ENCODE measurements at places on chromosomes 1 and 21.

DNA sequence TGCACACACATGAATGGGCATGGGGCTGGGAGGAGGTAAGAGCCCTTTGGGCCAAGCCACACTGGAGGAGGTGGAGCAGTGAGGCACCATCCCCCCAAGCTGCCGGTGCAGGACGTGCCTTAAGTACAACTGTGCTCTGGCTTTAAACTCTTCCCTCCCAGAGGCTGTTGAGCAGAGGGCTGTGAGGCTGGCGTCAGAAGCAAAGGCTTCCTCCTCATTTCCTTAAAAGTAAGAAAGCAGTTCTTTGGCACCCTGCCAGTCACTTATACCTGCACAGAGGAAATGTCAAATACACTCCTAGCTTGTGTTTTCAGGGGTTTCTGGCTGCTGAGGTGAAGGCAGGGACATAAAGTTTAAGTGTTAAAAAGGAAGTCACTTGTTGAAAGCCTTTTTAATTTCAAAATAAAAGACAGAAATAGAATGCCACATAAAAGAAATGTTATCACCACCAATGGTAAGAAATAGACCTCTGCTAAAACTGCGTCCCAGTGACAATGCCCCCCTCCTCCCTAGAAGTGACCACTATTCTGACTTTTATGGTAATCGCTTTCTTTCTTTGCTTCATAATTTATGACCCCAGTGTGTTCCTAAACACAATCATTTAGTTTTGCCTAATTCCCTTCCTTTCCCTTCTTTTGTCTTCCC, 33.0 kb downstream of the LAMC2 start:
- DNase-seq, result no peak

DNA sequence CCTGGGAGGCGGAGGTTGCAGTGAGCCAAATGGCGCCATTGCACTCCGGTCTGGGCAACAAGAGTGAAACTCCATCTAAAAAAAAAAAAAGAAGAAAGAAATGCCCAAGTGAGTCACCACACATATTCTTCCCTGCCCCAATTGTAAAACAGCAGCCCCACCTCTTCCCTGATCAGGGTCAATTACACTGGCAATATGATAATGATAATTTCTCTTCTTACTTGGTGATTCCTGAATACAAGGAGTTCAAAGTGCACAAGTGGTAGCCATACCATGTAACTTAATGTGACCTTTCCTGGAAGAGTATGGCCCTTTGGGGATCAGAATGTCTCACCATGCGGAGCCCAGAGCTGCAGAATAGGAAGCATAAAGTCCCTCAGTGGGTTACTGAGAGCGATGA, 11.8 kb upstream of the CGN start:
- no peak for DNase-seq

- DNase-seq, result no peak
Observed at GRCh38 chr1:9874412-9874811, 35.7 kb downstream of the CTNNBIP1 start.

DNA sequence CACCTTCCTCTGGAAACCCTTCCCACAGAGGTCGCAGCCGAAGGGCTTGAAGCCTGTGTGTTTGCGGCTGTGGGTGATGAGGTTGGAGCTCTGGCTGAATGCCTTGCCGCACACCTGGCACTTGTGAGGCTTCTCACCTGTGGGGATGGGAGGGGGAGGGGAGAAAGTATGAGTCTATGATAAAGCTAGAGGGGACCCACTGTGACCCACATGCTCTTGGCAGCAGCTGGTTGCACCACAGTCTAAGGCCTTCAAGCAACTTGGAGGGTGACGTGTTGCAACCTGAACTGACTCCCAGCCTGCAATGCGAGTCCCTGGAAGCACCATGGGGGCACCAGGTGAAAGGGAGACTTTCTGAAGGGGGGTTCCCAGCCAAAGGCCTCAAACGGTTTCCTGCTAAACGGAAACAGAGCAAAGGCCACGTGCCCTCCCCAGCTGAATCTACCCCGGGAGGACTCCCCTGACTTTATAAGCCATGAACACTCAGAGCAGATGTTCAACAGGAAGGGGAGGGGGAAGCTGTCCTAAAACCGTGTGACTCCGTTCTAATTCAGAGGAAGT, 10.6 kb downstream of the GFI1 start:
- no peak for DNase-seq

- DNase-seq, result no peak
Observed at GRCh38 chr1:183206538-183207122, 20.6 kb downstream of the LAMC2 start.

DNA sequence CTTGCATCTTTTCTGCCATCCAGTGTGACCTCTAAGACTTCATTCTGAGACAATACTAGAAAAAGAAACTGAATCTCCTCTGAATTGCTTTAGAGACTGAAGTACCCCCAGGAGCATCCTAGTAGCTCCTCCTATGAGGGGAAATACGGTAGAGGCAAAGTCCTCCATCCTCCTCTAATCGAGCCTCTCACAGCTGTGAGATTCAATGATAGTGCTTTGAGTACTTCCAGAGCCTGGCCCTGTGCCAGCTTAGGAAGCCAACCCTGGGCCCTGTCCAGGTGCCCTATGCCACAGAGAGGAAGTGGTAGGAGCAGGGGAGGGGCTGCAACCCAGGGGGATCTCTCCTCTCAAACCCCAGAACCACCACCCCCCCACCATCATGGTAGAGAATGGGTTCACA, 10.7 kb downstream of the RORC start:
- no peak for DNase-seq

GRCh38 chr1:109849655-109850054, 61.0 kb upstream of the CSF1 start:
- no peak for DNase-seq

- DNase-seq, result no peak
Observed at GRCh38 chr1:201401700-201402099, 2.6 kb upstream of the LAD1 start.

DNA sequence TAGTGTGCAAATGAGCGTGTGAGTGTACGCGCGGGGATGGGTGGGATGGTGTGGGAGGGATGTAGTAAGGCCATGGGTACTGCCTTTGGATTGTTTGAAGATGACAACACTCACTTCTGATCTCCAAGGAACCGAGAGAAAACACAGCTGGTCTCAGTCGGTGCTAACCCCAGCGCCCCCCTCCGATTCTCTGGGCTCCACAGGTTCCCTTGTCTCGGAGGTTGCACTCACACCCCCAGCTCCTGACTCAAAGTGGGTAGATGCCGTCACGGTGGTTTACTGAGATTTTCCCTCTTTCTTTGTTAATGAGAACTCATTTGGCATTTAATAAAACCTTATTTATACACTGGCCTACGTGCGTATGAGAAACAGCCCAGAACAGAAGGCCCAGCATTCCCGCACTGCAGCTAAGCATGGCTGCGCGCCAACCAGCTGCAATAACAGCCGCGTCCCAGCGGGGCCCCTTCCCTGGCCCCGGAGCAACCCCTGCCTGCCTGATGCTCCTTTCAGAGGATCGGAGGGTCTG, 25.8 kb downstream of the ABCA4 start:
- peak; percentile 86 for DNase-seq

- no peak for DNase-seq
Observed at GRCh38 chr21:16752475-16752857, 760.4 kb upstream of the CXADR start.

- DNase-seq, result no peak
Observed at GRCh38 chr1:247721222-247721621, 4.8 kb upstream of the OR6F1 start.

- peak; percentile 15 for DNase-seq
Observed at GRCh38 chr1:209241487-209241886, 342.0 kb upstream of the CAMK1G start.

DNA sequence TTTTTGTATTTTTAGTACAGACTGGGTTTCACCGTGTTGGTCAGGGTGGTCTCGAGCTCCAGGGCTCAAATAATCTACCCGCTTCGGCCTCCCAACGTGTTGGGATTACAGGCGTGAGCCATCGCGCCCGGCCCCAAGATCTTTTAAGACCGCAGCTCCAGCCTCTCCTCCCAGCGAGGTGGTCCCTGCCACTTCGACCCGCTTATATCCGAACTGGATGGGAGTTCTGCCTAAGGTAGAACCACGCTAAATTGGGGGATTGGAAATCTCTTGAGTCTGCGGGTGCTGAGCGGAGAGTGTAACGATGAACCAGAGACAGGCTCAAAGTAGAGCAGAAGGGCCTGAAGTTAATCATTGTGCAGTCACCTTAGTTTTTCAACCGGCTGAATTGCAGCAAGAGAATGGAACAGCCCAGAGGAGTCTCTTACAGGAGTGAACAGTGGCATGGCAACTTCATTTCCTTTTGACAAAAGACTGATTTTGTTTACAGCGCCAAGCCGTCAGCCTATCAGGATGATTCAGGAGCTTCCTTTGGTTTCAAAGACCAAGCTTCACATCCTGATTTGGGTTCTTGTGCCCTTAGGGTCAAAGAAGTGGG, 726 bp upstream of the CYB5R1 start:
- DNase-seq, result no peak

- DNase-seq, result no peak
Observed at GRCh38 chr1:190908691-190909090, 431.0 kb upstream of the BRINP3 start.

DNA sequence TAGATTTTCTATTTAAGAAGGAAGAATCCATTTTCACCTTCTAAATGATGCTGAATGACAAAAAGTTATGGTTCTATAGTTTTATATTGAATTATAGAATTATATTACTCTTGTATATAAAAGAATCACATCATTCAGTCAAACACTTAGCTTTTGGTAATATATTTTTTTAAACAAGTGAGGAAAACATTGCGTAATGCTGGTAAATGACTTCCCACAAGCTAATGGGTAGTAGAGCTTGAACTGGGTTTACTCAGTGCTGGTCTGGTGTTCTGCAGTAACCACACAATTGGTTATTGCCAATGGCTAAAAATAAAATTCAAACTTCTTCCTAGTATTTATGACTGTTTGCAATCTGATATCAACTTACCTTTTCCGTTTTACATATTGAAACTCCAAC, 10.6 kb upstream of the GIPC2 start:
- peak; percentile 33 for DNase-seq

- DNase-seq, result no peak
Observed at GRCh38 chr1:90387805-90388204, 329.3 kb downstream of the BARHL2 start.

GRCh38 chr1:30899577-30900389, 8.8 kb downstream of the SDC3 start:
- no peak for DNase-seq

DNA sequence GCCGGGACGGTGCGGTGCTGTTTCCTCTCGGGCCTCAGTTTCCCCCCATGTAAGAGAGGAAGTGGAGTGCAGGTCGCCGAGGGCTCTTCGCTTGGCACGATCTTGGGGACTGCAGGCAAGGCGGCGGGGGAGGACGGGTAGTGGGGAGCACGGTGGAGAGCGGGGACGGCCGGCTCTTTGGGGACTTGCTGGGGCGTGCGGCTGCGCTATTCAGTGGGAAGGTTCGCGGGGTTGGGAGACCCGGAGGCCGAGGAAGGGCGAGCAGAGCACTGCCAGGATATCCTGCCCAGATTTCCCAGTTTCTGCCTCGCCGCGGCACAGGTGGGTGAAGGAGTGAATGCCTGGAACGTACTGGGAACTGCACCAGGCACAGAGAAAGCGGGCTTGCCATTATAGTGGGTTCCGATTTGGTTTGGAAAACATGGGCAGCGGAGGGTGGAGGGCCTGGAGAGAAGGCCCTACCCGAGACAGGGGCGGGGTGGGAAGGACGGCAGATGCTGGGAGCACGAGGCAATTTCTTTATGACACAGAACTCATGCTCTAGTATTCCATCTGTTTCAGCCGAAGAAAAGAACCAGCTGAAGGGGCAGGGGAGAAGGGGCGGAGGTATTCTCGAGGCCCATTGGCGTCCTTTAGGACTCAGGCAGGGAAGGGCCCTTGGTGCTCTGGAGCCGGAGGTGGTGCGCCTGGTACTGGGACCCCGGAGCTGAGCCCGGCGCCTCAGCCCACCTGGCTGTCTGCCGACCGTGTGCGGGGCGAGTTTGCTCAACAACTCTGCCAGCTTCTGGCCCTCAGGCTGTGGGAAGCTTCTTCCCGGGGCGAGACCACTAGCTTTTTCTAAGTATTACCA, 960 bp downstream of the PCSK9 start:
- DNase-seq, result no peak

- DNase-seq, result peak; percentile 79
Observed at GRCh38 chr1:220748089-220748934, at the start of gene MTARC2. MTARC2 (plus strand) TSS chr1:220748322; CDS start chr1:220748532, 210 bp downstream.

DNA sequence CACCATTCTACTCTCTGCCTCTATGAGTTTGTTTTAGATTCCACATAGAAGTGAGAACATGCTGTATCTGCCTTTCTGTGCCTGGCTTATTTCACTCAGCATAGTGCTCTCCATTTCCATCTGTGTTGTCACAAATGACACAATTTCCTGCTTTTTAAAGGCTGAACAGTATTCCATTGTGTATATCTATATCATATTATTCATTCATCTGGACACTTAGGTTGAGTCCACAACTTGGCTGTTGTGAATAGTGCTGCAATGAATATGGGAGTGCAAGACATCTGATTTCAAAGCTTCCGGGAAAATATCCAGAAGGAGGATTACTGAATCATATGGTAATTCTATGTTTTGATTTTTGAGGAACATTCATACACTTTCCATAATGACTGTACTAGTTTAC, 20.1 kb upstream of the DONSON start:
- DNase-seq, result peak; percentile 30

- no peak for DNase-seq
Observed at GRCh38 chr1:93960641-93961147, 51.5 kb upstream of the GCLM start.

DNA sequence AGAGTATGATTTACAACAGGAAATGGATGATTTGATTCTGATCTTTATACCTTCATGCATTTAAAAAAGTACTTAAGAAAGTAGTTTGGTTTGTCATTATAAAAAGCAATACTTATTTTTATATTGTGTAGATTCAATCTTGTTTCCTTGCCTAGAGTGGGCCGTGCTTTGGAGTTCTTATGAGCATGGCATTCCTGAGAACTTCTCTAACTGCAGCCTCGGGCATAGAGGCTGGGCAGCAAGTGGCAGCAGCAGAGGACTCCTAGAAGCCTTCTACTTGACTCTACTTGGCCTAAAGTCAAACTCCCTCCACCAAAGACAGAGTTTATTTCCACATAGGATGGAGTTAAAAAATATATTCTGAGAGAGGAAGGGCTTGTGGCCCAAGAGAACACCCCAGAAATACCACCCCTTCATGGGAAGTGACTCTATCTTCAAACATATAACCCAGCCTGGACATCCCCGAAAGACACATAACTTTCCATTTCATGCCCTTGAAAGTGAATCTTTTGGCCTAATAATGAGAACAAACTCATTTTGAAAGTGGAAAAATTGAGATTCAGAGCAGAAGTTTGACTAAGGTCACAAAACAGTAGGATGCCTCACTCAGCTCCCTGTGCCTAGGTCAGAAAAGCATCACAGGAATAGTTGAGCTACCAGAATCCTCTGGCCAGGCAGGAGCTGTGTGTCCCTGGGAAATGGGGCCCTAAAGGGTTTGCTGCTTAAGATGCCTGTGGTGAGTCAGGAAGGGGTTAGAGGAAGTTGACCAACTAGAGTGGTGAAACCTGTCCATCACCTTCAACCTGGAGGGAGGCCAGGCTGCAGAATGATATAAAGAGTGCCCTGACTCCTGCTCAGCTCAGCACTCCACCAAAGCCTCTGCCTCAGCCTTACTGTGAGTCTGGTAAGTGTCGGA, at the start of gene IVL:
IVL (plus strand) TSS at position 861 of the 916 bp plus-strand sequence. CDS start 1,252 bp downstream, outside the sequence.
- no peak for DNase-seq

All from fibroblast of villous mesenchyme (primary cell).